ENCODE measurements at places on chromosomes 1 and 21.
A peak's percentile ranks its signal among the peaks of the same experiment; 100 is the strongest.

- no peak for DNase-seq
Observed at GRCh38 chr1:160486453-160486852, 36.6 kb downstream of the SLAMF6 start.

GRCh38 chr1:29532285-29532684, 296.0 kb downstream of the PTPRU start:
- no peak for DNase-seq

DNA sequence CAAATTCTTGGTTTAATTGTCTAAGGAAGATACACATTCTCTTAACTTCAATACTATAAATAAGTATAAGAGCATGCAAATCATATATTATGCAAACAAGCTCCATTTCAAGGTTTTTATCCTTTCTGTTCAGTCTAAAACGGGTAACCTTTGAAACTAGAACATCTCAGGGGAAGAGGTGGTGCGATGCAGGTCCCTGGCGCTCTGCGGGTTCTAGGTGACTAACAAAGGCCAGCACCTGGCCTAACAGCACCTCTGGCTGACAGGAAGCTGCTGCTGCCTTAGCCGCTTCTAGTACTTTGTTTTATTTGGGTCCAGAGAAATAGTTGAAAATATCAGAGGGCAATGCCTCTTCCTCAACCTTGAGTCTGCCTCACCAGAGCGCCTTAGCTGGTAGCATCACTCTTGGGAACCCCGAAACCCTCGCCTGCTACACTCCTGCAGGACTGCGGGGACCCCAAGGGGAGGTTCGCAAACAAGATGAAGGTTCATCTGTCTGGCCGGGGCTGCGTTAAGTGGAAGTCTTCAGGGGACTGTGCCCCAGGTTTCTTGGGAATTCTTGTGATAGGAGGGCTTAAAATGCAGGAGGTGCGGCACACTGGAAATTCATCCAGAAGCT, 45.5 kb downstream of the PRDM15 start:
- DNase-seq, result no peak

- peak; percentile 8 for DNase-seq
Observed at GRCh38 chr1:217029281-217030157, 306.3 kb upstream of the ESRRG start.

- DNase-seq, result no peak
Observed at GRCh38 chr1:247552231-247552630, 3.3 kb downstream of the GCSAML start.
